Stimulated activated CD8-positive, alpha-beta memory T cell treated with anti-CD3 and anti-CD28 coated beads, Interleukin-15, amount 100 ng/mL, for 24 hours (primary cell): ENCODE measurements at places on chromosomes 1 and 21.

DNA sequence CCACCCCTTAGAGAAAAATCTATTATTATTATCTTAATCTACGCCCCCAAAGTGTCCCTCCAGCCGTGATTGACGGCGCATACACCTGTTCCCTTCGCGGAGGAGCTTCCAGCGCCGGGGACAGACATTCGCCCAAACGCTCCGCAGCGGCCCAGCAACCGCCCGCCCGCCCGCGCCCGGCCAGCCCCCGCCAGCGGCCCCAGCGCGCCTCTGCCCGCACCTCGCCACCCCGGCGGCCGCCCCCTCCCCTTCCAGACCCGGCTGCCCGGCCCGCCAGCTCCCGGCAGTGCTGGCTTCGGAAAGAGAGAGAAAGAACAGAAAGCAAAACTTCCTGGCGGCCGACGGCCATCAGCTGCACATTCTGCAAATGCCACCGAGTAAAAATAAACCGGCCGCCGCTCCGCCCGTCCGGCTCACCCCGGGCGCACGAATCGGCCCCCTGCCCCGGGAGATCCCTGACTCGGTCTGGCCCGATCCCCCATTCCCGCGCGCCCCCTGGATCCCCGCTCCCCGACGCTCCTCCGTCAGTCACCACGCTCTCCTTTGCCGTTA is 1.6 kb downstream of the CASZ1 start:
- DNase-seq: no peak

GRCh38 chr1:228093050-228093906 is 9.8 kb downstream of the C1orf35 start:
- DNase-seq: no peak

GRCh38 chr1:40981691-40982448 is 2.4 kb downstream of the CTPS1 start:
- no peak for DNase-seq

DNA sequence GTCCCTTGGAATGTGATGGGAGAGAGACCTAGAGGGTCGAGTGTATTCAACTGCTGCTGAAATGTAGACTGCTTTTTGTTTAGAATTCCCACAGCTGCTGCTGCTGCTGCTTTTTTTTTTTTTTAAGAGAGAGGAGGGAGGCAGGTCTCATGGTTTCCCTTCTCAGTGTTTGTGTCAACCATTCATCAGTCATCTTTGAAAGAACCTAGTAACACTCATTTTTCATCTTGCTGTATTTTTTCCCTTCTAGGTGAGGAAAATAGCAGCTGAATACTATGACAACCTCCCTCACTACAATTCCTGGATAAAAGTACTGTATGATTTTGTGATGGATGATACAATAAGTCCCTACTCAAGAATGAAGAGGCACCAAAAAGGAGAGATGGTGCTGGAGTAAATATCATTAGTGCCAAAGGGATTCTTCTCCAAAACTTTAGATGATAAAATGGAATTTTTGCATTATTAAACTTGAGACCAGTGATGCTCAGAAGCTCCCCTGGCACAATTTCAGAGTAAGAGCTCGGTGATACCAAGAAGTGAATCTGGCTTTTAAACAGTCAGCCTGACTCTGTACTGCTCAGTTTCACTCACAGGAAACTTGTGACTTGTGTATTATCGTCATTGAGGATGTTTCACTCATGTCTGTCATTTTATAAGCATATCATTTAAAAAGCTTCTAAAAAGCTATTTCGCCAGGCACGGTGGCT is 9.2 kb downstream of the DEGS1 start:
- DNase-seq: no peak

GRCh38 chr1:184359909-184360308 is 26.9 kb upstream of the C1orf21 start:
- DNase-seq: no peak

DNA sequence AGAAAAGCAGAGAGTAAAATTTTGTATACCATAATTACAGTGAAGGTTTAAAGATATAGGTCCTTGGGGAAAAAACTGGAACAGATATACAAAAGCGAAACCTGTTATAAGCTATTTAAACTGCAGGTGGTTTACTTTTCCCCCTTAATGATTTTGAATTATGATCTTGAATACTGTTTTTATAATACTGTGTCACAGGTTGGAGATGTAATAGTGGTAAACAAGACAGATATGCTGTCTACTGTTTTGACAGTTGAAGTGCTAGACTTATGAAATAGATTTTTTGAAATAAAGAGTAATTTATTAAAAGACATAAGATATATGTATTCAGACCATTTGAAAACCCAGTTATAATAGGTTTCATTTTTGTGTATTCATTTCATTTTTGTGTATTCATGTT is 129.4 kb downstream of the CD247 start:
- no peak for DNase-seq

GRCh38 chr1:12553963-12554362 is 64.0 kb downstream of the DHRS3 start:
- no peak for DNase-seq

GRCh38 chr1:110390692-110391245 is at the start of gene SLC16A4:
Gene SLC16A4 (minus strand): TSS chr1:110391026. CDS start chr1:110389323, 1,703 bp downstream.
- DNase-seq: no peak

DNA sequence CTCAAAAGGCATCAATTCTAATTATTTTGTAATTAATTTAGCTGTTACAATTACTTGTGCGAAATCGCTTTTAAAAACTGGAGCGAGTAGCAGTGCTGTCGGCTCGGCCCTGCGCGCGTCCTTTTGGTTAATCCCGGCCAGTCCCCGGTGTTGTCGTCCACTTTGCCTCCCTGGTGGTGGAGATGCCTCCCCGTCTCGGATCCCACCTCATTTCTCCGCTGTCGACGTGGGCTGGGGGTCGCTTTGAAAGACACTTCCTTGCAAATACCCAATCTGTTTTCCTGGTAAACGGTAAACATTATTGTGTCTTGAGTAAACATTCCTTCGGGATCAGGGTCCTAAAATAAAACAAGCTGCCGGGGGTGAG is 3.7 kb downstream of the FOXD3 start:
- DNase-seq: no peak

DNA sequence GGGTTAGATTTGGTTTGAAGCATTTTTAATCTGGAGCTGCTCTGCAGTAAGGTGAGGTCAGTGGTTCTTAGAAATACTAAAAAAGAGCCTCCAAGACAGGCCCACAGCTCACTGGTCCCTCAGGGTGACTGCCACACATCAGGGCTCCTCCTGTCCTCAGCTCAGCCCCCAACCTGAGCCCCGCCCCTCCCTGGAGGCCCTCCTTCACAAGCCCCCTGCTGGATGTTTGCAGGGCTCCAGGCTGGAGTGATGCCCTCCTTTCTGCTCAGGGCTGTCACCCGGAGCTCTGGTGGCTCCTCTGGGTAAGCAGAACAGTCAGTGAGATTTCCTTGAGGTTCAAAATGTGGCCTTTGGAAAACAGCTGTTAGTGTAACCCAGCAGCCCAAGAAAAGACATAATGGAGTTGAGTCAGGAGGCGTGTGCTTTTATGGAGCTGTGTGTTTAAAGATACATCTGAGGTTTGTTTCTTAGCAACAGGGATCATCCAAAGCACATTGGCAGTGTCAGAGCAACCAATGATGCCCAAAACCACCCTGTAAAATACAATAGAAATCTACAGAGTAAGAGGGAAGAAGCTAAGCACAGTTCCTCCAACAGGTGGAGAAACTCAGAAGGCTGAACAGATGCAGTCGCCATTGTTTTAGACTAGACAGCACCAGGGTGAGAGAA is 21.4 kb downstream of the STUM start:
- DNase-seq: no peak

DNA sequence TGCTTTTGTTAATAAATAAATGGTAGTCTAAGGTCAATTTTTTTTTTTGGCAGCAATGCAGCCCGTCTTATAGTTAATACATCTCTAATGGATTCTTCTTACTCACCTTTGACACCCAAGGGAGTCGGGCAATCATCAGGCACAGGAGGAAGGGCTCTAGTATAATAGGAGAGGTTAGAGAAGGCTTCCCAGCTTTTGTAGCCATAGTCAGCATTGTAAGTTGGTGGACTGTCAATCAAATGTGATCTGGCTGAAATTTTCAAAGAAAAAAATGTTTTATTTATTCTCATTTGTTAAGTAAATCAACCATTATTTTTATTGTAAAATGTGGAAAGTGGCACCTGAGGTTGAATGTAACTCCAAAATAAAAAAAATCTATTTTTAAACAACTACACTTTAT is 2.1 kb downstream of the PTGS2 start:
- DNase-seq: no peak

DNA sequence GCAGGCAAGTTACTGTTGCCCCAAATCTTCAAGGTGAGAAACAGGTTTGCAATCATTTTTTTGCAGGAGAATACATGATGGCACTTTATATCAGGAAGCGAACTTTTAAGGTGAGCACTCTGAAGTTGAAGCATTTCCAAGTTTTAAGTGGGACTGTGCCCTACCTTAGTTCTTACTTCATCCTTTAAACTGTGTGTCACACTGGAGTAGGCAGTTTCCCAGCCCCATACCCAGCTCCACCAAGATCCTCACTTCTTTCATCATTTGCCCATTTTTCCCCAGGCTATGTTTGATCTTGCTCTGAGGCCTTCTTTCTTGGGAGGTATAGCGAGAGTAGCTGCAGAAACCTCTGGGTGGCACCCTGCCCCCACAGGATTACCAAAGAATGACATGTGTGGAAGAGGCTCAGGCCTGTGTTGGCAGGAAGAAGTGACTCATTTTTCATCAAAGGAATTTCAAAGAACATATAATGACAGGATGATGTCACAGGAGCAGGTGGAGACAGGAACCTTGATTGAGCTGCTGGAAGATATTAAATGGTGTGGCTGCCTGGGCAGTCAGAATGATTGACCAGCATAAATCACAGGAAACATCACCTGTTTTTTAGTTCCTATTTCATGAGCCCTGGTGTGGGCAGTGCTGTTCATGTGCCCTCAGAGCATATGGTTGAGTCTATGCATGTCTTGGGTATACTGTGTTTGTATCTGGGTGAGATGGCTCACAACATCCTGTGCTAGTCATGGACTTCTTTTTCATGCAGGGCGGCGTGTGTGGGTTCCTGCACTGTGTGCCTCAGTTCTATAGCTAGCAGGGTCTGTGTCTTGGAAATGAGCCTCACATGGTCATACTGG is 20.8 kb upstream of the MACF1 start:
- DNase-seq: no peak
